Thymus (tissue), 14 donors: ENCODE measurements at places on chromosomes 4 and X.

DNA sequence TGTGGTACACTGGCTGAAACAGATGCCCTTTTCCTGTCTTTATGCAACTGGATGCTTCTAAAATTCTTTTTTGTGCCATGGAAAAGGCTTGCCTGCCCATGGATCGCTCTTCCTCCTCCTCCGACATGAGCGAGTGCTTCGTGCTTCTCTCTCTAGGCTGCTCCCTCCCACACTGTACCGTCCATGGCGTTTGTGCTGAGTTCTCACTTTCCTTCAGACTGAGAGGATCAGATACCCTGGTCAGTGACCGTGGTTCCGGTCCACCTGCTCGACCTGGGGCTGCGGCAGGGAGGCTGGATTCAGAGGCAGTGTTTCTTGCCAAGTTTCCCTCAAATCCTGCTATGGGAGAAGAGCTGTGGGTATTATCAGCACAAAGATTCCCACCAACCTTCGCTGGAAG, 10.2 kb upstream of the CLDN24 start:
- peaks cover 5% of the 10 kb centered on the region for H3K27me3 ChIP-seq
- no peaks in the 10 kb centered on the region for H3K36me3 ChIP-seq
- H3K27ac ChIP-seq: no peak overlapping the region
- DNase-seq: no peak
- H3K4me3 ChIP-seq: no peak overlapping the region
- H3K4me1 ChIP-seq: no peaks in the 10 kb centered on the region

- no peaks in the 10 kb centered on the region for H3K4me1 ChIP-seq
- H3K27me3 ChIP-seq: no peaks in the 10 kb centered on the region
- no peak for DNase-seq
Observed at GRCh38 chr4:24033626-24034025, 143.8 kb upstream of the PPARGC1A start.

DNA sequence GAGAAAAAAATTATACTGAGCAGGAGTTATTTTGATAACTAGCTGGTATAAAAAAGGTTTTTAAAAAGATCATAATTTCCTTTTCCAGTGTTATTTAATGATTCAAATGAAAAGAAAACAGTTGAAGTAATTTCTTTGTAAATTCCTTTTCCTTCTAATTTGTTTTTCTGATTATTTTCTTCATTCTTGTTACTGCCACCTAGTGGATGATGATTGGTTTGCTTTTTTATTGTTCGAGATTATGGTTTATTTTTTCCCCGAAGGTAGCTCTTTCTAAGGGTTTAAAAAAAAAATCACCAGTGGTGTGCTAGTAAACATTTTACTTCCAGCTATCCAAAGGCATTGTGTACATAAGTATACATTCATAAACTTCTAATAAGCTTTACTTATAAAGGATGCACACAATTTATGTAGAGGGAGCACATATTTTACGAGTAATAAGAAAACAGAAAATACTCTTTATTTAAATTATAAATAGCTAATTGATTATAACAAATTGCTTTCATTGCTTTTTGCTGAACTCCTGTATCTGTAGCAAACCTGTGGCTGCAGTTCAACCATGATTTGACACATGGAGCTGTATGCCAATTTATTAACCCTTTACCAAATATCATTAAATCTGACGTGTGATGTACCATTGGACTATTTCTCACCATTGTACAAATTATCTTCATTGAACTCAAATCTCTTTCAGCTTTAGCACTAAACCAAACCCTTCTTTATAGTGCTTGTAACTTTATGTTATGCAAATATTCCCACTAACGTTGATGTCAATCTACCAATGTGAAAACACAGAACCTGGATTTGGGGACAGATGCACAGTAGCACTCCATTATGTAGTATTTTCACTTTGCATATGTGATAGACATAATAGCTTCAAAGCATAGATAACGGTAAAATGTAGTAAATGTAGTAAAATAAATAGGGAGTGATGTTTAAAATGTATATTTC, 97.8 kb upstream of the ANK2 start:
- DNase-seq: no peak
- no peak overlapping the region for H3K27ac ChIP-seq
- H3K4me3 ChIP-seq: no peak overlapping the region
- no peaks in the 10 kb centered on the region for H3K36me3 ChIP-seq
- no peaks in the 10 kb centered on the region for H3K4me1 ChIP-seq

- no peaks in the 10 kb centered on the region for H3K36me3 ChIP-seq
- peak overlapping the region; percentile 73 for H3K27ac ChIP-seq
- no peaks in the 10 kb centered on the region for H3K27me3 ChIP-seq
Observed at GRCh38 chrX:9899640-9900111, 67.5 kb upstream of the CLDN34 start.

- no peaks in the 10 kb centered on the region for H3K4me1 ChIP-seq
- H3K4me3 ChIP-seq: no peak overlapping the region
- H3K36me3 ChIP-seq: peaks cover 20% of the 10 kb centered on the region
Observed at GRCh38 chr4:17494258-17495190, 17.4 kb downstream of the QDPR start.

DNA sequence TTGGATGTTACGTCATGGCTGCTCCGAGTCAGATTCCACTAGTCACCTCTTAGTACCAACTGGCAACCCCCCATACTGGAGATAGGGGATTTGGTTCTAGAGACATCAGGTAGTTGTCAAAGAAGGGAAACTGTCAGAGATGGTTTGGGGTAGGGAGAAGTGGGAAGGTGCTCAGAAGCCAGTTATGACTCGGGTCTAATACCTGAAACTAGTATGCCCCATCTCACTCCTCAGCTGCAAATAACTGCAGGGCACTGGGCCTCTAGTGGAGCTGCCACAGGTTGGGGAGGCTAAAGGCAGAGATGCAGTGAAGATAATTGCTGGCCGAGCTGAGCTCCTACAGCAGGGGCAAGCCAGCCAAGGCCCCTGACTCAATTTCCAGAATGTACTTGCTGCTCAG, 30.0 kb downstream of the OTUD6A start:
- no peak overlapping the region for H3K27ac ChIP-seq
- H3K4me3 ChIP-seq: no peak overlapping the region
- no peaks in the 10 kb centered on the region for H3K36me3 ChIP-seq
- no peaks in the 10 kb centered on the region for H3K27me3 ChIP-seq
- H3K4me1 ChIP-seq: no peaks in the 10 kb centered on the region

DNA sequence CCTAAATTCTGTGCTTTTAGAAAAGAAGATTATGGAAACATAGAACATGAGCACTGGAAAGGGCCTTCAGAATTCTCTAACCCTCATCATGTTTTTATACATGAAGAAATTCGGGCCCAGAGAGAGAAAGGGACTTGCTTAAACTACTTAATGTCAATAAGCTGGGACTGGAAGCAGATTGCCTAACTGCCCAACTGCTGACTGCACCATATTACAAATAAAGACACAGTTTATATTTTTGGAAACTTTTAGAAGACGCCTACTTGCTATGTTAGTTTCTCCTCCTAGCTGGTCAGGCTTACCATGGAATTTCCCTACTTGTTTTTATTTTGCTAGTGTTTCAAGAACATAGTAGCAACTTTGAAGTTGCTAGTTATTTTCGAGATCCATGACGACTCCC, 47.1 kb downstream of the SLC9A6 start:
- H3K27me3 ChIP-seq: no peaks in the 10 kb centered on the region
- no peak for DNase-seq
- H3K36me3 ChIP-seq: no peaks in the 10 kb centered on the region
- peaks cover 8% of the 10 kb centered on the region for H3K4me1 ChIP-seq
- H3K27ac ChIP-seq: peak overlapping the region; percentile 53
- H3K4me3 ChIP-seq: no peak overlapping the region

GRCh38 chr4:67892905-67893304, 9.1 kb upstream of the TMPRSS11D start:
- H3K27me3 ChIP-seq: no peaks in the 10 kb centered on the region
- no peak overlapping the region for H3K4me3 ChIP-seq
- H3K4me1 ChIP-seq: no peaks in the 10 kb centered on the region
- no peak overlapping the region for H3K27ac ChIP-seq
- DNase-seq: no peak

GRCh38 chrX:110678591-110678990, 117.0 kb downstream of the CHRDL1 start:
- no peak for DNase-seq
- no peak overlapping the region for H3K4me3 ChIP-seq
- H3K27ac ChIP-seq: no peak overlapping the region
- no peaks in the 10 kb centered on the region for H3K36me3 ChIP-seq
- H3K27me3 ChIP-seq: no peaks in the 10 kb centered on the region
- no peaks in the 10 kb centered on the region for H3K4me1 ChIP-seq

DNA sequence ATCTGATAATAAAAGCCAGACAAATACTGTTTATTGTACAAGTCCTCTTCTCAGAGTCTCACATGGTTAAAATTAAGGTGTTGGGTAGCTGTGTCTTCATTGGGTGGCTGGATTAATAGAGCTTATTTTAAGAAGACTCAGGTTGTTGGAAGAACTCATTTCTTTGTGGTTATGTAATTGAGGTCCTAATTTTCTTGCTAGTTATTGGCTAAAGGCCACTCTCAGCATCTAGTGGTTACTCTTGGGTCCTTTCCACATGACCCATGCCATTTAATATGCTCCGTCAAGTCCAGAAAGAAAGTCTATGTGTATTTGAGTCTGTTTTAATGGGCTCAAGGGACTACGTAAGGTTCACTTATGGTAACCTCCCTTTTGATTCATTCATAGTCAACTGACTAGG, 1668.6 kb upstream of the AGA start:
- no peak overlapping the region for H3K27ac ChIP-seq
- H3K4me1 ChIP-seq: no peaks in the 10 kb centered on the region
- H3K36me3 ChIP-seq: no peaks in the 10 kb centered on the region
- no peaks in the 10 kb centered on the region for H3K27me3 ChIP-seq
- DNase-seq: no peak
- no peak overlapping the region for H3K4me3 ChIP-seq

DNA sequence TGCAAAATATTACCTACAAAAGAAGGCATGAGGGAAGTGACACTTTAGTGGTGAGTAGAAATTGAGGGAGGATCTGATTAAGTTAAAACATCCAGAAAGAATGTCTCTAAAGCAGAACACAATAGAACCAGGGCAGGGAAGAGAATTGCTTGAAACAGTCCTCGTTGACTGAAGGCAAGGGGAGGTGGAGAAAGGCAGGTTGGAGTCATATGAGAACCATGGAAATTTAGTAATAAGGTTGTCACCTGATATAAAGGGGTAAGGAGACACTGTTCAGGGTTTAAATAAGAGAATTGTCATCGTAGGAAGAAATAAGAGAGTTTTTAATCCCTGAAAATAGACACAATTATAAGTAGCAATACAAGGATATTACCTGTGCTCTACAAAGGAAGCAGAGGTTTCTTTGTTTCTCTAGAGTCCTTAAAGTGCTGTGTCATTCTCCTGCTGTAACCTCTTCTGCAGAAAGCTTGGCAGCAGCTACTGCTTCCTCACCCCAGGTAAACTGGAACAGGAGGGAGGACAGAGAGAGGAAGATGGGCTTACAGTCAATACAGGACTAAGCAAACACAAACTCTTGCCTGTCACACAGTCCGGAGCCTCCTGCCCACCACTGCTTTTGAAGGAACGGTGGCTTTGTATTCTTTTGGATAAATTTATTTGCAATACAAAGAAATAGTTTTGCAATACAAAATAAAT, 258.4 kb downstream of the PPARGC1A start:
- no peak overlapping the region for H3K4me3 ChIP-seq
- H3K4me1 ChIP-seq: no peaks in the 10 kb centered on the region
- no peak overlapping the region for H3K27ac ChIP-seq
- H3K27me3 ChIP-seq: no peaks in the 10 kb centered on the region
- no peak for DNase-seq
- no peaks in the 10 kb centered on the region for H3K36me3 ChIP-seq

GRCh38 chr4:147576084-147576483, 41.1 kb upstream of the TMEM184C start:
- no peaks in the 10 kb centered on the region for H3K4me1 ChIP-seq
- H3K36me3 ChIP-seq: no peaks in the 10 kb centered on the region
- no peak for DNase-seq
- H3K27ac ChIP-seq: no peak overlapping the region

GRCh38 chrX:68944211-68944610, 115.4 kb downstream of the EFNB1 start:
- H3K27me3 ChIP-seq: no peaks in the 10 kb centered on the region
- H3K4me3 ChIP-seq: no peak overlapping the region
- H3K36me3 ChIP-seq: no peaks in the 10 kb centered on the region
- no peak for DNase-seq

- no peak overlapping the region for H3K4me3 ChIP-seq
- H3K27ac ChIP-seq: peak overlapping the region; percentile 24
Observed at GRCh38 chrX:3549411-3549911, 164.0 kb downstream of the PRKX start.

GRCh38 chrX:74490247-74490646, 69.0 kb downstream of the SLC16A2 start:
- no peaks in the 10 kb centered on the region for H3K36me3 ChIP-seq
- H3K4me1 ChIP-seq: no peaks in the 10 kb centered on the region
- no peak for DNase-seq
- H3K27ac ChIP-seq: no peak overlapping the region

DNA sequence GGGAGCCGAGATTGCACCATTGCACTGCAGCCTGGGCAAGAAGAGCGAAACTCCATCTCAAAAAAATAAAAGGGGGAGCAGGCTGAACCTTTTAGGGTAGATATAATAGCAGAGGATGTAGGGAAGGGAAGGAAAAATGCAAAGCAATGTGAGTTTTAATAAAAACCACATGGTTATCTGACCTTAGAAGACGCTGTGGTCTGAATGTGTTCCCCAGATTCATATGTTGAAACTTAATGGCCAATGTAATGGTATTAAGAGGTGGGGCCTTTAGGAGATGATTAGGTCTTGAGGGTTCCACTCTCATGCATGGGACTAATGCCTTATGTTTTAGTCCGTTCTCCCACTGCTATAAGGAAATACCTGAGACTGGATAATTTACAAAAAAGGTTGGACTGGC, 114.1 kb upstream of the STX18 start:
- no peaks in the 10 kb centered on the region for H3K4me1 ChIP-seq
- no peak overlapping the region for H3K4me3 ChIP-seq
